ENCODE measurements at places on chromosomes 16 and 17.

DNA sequence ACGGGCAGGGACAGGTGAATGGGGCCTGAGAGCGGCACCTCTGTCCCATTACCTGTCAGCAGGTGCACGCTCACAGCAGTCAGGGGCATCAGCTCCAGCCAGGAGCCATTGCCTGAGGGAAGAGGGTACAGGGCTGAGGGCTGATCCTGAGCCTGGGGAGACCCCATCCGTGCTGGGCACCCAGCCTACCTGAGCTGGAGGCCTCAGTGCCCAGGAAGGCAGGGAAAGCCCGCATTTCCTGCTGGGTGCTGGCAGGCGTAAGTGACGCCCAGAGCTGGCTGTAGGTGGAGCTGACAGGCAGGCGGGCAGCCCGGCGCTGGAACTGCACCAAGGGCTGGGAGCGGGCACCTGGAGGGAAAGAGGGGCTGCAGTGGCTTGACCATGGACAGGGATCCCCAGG, 7.4 kb downstream of the FAM171A2 start:
- no peak for DNase-seq

DNA sequence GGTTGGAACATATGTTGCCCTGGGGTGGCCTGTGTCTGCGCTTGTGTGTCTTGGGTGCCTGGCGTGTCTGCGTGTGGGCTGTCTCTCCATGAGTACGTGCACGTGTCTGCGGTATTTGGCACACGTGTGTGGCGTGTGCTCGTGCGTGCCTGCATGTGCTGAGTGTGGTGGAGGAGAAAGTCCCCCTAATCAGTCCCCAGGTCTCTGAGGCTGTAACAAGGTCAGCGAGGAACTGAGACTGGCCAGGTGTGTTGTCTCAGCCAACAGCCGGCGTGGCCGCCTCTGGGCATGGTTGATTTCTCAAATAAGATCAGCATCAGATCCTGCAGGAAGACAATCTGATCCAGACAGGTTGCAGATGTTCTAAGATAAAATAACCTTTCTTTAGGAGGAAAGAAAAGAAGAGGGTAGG, 3.5 kb upstream of the CPNE7 start:
- DNase-seq, result no peak

DNA sequence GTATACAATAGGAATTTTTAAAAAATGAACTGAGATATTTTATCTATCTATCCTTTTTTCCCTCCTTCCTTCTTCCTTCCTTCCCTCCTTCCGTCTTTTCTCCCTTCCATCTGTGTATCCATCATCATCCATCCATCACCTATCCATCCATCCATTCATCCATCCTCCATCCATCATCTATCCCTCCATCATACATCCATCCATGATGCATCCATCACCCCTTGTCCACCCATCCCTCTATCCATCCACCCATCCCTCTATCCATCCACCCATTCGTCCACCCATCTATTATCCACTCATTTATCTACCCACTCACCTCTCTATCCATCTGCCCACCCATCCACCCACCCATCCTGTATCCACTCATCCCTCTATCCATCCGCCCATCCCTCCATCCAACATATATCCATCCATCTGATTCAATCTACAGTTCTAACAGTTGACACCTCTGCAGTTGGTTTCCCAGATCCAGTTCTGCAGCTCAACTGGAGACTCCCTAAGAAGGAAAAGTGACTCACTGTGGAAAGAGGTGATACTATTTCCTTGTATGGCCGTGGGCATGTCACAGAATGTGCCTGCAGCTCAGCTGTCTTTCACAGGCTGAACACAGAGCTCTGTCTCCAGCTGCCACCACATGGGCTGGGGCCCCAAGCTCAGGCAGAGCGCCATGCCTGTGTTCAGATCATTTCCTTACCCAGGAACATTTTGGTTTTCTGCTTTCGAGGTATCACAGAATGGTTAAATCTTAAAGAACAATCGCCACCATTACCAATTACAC, 130.8 kb downstream of the XYLT1 start:
- DNase-seq, result no peak

DNA sequence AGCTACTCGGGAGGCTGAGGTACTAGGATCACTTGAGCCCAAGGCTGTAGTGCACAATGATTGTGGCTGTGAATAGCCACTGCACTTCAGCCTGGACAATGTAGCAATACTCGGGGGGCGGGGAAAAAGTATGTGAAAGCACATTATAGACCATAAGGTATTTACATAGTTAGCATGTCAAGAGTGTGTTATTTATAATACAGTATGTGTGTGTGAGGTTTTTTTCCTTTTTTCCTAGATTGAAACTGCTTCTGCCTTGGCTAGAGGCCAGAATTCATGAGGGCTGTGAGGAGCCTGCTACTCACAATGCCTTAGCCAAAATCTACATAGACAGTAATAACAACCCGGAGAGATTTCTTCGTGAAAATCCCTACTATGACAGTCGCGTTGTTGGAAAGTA, 30.5 kb downstream of the PTRH2 start:
- DNase-seq, result no peak

DNA sequence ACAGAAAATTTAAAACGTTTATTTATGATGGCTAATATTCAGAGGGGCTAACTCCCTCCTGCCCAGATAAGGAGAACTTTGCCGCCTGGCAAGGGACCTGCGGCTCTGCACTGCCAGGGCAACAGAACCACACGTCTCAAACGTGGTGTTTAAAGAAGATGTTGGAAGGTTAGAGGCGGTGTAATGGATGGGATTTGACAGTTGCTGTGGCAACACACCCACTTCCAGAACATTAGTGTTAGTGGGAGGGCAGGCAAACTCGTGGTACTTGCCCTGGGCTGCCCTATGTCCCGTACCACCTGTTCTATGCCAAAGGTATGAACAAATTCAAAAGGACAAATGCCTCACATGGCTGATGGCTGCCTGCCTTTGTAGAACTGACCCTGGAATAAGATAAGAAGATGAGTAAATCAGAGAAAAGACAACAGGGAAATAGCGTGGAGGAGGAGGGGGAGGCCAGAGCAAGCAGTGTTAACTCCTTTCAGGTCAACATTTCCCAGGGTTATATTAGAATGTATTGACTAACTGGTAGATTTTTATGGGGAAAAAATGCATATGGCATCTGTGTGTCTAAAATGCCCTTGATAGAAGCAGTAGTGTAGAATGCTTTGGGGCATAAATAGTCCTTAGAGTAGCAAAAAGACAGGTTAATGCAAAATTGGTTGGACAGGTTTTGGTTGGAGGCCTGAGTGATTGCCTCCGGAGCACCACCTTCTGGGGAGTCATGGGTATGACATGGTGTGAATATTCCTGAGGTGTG, 30.8 kb downstream of the HLF start:
- peak; percentile 44 for DNase-seq

DNA sequence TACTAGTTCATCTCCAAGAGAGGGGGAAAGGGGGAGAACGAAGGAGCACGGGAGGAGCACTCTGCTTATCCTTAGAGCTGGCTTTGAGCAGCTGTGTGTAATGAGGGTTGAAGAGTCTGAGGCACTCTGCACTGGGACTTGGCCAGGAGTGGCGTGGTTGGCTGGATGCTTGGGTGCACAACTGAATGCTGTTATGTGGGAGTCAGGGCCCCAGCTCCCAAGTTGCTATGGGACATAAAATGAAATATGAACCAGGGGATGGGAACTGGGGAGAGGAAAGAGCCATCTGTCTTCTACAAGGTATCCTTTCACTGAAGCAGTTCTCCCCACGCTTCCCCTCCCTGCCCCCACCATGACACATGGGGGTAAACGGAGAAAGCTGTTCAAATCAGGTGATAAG, 105.9 kb upstream of the ANKFN1 start:
- no peak for DNase-seq

GRCh38 chr17:67970783-67971182, 25.5 kb downstream of the C17orf58 start:
- DNase-seq, result no peak

GRCh38 chr17:2051061-2051932, 3.6 kb upstream of the HIC1 start:
- DNase-seq, result no peak

DNA sequence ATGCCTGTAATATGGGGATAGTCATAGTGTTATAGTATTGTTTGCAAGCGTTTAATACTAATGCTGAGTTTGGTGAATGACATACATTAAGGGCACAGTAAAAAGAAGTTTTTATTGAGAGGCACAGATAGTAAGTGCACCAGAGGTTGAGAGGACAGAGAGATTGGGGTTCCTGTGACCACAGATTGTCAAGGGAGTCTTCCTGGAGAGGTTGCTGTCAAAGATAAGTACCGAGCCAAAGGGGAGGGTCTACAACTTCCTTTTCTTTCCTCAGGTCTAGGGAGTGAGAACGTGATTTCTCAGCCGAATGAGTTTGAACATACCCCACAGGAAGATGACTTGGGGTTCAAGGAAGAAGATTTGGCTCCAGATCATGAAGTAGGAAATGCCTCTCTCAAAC, 1.8 kb downstream of the ZNF48 start:
- DNase-seq, result no peak

- DNase-seq, result no peak
Observed at GRCh38 chr17:6996256-6997011, 585 bp downstream of the ALOX12 start.

DNA sequence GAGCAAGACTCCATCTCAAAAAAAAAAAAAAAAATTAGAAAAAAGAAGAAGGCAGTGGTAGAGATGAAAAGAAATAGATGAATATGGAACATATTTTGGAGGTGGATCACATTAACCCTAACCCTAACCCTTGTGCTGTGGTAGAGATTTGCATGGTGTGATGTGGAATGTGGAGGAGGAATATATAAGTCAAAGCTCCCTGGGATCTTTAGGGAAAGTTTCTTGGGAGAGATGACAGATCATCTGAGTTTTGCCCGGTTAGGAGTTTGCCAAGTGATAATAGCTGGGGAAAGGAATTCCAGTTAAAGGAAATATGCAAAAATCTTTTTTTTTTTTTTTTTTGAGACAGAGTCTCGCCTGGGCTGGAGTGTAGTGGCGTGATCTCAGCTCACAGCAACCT, 13.0 kb upstream of the BLMH start:
- DNase-seq, result no peak

DNA sequence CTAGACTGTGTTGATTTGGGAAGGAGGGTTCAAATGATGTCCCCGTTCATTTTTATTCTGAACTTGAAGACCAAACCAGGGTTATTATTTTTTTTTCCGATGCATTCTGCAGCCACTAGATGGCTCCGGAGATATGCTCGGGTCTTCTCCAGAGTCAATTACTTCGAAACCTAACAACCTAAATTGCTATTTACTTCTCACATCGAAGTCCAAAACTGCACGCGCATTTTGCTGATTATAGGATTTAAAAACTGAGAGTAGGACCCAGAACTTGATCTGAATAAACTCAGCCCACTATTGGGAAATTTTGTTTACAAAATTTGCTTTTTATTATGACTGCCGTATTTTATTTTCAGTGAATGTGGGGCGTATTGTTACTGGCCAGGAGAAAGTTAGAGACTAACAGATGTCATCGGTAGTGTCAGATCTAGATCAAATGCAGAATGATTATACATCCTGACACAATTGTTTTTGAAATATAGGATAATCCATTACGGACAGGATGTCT, 263.8 kb downstream of the HS3ST3A1 start:
- DNase-seq, result no peak

All from activated T-cell treated with anti-CD3 and anti-CD28 coated beads for 24 hours (primary cell).